CMK (cell line): ENCODE measurements at places on chromosomes 5 and 9.

- no peak for DNase-seq
Measured at GRCh38 chr5:167488371-167488770, 803.1 kb upstream of the WWC1 start.

GRCh38 chr5:130978475-130978874 is 186.6 kb downstream of the HINT1 start:
- no peak for DNase-seq

- no peak for DNase-seq
Measured at GRCh38 chr5:176157656-176158055, 80.6 kb upstream of the SIMC1 start.

DNA sequence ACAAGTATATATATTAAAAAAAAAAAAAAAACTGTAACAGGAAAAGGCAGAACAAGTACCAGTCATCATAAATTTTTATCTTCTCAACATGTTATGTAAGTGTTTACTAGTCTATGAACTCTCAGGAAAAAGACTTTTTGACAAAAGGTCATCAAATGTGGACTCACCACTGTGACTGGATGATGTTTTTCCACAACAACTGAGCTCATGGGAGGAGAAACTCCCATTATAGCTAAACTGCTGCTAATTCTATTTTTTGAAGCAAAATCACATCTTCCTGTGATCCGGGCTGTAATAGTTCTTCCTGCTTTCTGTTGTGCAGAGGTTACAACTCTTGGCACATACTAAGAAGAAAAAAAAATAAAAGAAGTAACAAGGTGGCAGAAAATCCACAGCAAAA is 39.6 kb downstream of the POC5 start:
- DNase-seq = no peak

DNA sequence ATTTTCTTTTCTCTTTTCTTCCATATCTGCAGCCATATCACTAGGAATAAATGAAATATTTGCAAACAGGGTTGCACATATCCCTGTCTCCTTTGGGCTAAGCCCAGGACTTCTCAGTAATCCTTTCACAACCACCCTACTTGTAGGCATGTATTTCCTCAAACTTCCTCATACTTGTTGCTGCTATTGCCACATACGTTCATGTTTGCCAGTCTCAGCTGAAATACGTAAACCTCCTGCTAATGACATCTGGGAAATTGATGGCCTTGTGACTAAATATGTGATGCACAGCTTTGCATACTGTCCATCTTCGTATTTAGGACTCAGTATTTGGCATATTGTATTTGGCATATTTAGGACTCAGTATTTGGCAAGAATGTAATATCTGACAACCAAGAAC is 224.6 kb downstream of the PLK2 start:
- no peak for DNase-seq

- no peak for DNase-seq
Measured at GRCh38 chr9:82410866-82411265, 422.3 kb downstream of the SPATA31D1 start.

DNA sequence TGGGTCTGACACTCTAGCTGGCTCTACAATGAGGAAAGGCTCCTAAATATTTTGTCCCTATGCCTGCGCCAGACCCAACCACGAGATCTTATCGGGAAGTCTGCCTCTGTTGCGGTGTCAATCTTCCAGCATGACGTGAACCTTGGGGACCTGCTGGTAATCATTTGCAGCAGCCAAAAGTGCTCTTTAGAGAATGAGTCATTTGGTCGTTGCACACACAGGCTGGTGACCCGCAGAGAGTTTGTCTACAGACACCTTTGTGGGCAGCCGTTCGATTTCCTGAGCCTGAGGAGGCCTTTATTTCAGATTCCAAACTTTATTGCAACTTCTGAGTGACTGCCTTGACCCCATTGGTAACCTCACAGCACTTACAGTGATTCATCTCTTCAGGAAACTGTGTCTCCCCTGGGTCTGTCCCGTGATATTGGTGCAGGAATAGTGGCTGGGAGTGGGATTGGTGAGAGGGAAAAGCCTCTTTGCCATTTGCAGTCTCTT is 326.1 kb downstream of the NSG2 start:
- DNase-seq = no peak

GRCh38 chr9:37625758-37626147 is 25.0 kb upstream of the FRMPD1 start:
- DNase-seq = no peak
